Fibroblast of skin of back (primary cell): ENCODE measurements at places on chromosomes 7 and 10.

DNA sequence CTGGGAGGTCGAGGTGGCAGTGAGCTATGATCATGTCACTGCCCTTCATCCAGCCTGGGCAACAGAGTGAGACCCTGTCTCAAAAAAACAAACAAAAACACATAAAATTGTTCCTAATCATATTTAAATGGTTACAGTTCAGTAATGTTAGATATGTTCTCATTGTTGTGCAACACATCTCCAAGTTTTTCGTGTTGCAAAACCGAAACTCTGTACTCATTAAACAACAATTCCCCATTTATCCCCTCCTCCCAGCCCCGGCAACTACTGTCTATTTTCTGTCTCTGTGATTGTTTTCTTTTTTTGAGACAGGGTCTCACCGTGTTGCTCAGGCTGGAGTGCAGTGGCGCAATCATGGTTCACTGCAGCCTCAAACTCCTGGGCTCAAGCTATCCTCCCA lies 16.1 kb upstream of the PRXL2A start:
- no peak for DNase-seq

DNA sequence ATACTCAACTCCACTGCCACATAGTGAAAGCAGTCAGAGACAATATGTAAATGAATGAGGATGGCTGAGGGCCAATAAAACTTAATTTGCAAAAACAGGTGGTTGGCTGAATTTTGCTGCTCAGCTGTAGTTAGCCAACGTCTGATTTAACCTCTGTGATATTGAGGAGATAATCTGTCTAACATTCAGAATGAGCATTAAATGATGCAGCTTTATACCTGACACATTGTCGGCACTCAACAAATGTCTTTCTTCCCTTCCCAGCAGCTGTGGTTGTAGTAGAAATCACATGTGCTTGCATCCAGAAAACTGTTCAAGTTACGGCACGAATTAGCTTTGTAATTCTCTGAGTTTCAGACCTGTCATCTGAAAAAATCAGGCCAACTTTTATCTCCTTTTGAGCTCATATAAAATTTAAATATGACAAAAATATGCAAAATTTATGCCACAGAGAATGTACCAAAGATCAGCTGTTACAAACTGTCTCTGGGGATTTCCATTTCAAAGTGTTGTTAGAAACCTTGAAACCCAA lies 1239.7 kb downstream of the GATA3 start:
- no peak for DNase-seq

GRCh38 chr10:29703271-29703670 lies 68.5 kb upstream of the SVIL start:
- no peak for DNase-seq

- no peak for DNase-seq
Observed at GRCh38 chr7:155283565-155284194, 14.0 kb upstream of the INSIG1 start.

DNA sequence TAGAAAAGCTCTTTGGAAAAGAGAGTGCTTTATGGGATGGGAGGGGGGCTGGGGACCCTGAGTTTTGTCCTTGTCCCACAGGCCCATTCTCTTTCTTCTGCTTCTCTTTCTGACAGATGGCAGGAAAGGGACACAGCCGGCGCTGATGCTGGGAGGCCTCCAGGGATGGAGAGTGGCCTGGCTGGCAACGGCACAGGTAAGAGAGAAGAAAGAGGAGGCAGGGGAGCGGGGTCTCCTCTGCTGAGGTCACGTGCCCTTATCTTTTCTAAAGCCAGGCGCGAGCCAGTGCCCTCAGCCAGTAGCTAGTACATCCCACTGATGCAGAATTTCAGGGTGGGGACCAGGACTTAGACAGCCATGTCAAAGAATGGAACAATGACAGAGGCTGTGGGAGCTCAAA lies 9.2 kb downstream of the ZNF775 start:
- DNase-seq, result no peak

DNA sequence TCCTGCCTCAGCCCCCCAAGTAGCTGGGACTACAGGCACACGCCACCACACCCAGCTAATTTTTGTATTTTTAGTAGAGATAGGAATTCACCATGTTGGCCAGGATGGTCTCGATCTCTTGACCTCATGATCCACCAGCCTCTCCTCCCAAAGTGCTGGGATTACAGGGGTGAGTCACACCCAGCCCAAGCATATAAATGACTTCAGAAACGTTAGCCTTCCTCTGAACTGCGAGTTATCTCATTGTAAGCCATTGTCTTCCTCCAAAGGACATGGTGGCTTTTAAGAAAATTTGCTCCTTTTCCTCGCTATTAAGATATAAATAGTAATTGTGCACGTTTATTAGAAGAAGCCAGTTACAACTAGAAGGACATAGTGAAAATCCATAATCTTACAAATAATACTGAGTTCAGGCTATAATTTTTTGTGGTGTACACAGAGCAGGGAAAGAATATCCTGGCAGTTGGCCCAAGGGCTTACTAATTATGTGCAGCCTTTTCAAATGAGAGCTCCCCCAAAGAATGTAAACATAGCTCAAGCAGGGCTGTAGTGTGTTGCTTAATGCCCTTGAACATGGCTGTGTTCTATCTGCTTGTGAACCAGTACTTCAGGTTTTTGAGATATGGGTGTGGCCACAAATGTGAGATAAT lies 495.8 kb downstream of the PARD3 start:
- DNase-seq, result peak; percentile 92

- DNase-seq, result peak; percentile 97
Observed at GRCh38 chr10:70267161-70267933, 16.5 kb downstream of the NPFFR1 start.

GRCh38 chr7:28478656-28479055 lies 66.3 kb downstream of the CREB5 start:
- DNase-seq, result peak; percentile 51
